ENCODE measurements at places on chromosomes 5 and 9.
A peak's percentile ranks its signal among the peaks of the same experiment; 100 is the strongest.

DNA sequence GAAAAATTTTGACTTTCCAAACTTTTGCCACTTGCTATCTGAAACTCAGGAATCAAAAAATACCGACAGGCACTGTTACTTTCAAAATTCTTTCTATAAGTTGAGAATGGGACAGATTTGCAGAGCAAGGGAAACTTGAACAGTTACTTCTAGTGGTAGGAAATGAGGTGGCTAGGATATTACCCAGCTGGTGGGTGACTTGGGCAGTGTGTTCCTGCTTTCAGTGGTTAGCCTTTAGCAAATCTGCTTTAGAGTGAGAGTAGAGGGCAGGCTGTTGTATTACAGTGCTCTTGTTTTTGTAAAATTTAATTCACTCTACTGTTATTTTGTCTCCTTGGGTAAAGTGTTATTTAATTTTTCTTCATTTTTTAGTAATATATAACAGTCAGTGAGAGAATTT is 40.2 kb upstream of the ROPN1L start:
- no peak for DNase-seq

GRCh38 chr5:117266280-117266679 is 691.7 kb upstream of the SEMA6A start:
- DNase-seq, result no peak

- no peak for DNase-seq
These were observed 152.2 kb downstream of the GABBR2 start for GRCh38 chr9:98556511-98556910.

GRCh38 chr5:83657807-83658525 is 62.7 kb downstream of the HAPLN1 start:
- DNase-seq, result no peak

DNA sequence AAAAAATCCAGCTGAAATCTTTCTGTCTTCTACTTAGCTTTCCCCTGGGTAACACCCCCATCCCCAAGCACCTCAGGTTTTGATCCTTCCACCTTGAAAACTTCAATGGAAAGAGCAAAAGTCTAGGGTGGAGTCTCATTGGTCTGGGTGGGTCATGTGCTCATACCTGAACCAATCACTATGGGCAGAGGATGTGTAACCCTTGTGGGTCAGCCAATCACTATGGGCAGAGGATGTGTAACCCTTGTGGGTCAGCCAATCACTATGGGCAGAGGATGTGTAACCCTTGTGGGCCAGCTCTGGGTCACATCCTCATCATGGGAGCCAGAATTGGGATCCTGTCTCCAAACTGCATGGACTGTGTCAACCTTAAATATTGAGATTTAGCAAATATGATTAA is 18.5 kb downstream of the NAIF1 start:
- no peak for DNase-seq

- DNase-seq, result peak; percentile 25
These were observed 343 bp downstream of the KIAA0825 start for GRCh38 chr5:94618029-94618492.

DNA sequence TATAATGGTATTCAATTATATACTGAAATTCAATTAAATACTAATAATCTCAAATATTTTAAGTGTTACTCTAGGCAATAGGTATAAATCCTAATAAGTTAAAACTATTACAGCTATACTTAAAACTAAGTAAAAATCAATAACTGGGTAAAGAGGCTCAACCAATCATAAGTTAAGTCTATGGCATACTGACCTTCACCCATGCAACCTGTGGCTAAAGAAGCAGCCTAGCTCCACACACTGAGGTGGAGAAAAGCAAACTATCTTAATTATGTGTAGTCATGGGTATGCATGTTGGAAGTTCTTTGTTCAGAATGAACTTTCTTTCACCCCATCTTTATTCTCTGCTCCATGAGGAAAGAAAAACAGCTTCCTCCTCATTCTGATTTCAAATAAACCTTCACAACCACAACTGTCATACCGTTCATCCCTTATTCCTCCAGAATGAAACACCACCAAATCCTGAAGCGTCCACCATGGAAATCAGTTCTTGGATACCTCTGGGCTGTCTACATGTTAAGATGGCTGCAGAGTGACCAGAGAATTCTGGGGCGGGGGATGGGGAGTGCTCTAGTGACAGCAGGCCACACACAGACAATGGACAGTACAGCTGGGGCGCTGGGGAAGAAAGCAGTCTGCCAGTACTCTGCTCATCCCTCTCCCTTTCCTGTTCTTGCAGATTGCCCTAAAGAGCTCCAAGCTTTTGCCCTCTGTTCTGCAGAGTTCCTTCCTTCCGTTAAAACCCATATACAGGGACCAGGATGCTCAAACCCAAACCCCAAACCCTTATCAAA is 62.3 kb downstream of the RIGI start:
- DNase-seq, result no peak

DNA sequence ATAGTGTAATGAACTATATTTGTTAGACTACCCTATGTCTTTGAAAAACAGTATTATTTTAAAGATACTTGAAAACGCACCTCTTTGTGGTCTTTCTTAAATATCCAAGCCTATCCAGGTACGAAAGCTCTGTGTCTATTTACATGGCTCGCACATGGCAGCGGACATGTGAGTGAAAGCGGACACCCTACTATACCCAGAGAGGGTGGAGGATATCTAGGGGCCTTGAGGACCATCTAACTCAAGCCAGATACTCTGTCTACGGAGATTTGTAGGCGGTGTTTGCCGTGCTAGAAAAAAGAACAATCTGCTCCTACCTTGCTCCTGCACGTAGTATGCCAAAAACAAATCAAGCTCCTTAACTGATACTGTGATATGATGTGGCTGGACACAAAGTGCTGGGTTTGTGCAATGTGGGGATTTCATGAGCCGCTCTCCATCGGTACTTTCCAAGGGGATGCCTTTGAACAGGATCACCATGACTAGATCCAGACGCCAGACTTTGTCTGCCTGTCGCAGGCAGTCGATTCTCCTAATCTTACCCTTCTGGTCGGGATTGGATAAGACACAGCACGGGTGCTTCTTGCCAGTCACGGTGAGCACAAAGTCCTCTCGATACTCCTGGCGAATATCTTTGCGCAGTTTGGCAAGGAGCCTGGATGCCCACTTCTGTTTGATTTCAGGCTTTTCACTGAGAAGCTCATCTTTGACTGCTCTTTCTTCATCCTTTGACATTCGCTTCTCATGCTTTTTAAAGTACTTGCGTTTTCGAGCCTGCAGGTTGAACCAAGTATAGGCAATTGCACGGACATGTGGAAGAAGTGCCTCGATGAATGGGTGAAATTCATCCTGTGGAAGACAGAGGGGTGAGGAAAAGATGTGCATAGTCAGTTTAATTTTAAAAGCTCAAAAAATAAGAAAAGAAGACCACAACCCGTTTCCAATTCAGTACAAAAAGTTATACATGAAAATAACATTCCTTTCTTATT is 7.0 kb downstream of the NFIB start:
- no peak for DNase-seq

DNA sequence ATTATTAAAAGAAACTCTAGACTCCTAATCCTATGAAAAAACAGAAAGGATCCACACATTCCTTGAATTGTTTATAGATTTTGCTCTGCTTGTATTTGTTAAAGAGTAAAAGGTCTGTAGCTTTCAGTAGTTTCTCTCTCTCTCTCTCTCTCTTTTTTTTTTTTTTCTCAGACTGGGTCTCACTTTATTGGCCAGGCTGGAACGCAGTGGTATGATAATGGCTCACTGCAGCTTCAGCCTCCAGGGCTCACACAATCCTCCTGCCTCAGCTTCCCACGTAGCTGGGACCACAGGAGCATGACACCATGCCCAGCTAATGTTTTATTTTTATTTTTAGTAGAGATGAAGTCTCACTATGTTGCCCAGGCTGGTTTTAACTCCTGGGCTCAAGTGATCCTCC is 9.3 kb downstream of the UGT3A2 start:
- DNase-seq, result no peak

GRCh38 chr9:26228273-26228672 is 550.0 kb upstream of the TUSC1 start:
- DNase-seq, result no peak

DNA sequence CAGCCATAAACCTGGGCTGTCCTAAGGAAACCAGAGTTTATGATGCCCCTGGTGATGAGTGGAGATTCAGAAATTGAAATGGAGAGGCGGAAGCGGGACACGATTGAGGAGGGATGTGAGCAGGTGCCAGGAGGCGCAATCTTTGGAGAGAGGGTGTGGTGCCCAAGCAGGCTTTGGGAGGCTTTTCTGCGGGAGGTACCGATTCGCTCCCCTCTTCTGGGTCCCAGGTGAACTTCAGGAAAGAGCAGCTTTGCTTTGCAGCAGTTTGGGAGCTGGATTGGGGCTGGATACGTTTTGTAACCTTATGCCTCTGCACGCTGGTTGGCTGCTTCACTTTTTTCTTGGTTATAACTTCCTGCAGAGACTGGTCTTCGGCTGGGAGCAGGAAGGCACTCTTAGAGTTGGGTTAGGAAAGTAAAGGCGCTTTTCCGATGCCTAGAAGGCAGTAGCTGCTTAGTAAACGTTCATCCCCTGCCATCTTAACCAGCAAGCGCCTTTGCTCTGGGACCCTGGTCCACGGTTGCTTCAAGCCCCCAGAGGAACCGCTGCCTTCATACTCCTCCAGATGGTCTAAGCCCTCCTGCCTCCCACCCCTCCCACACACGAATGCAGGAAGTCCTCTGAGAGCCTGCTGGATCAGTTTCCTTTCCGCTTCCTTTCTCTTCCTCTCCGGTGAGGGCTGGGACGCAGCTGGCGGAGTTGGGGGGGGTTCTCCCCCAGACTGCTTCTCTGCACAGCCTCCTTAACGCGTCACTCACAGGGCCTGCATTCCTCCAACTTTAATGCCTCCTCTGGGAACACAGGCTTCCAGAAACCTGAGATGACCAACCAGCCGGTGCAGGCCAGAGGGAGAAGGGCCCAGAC is 15.2 kb upstream of the NEK6 start:
- no peak for DNase-seq

DNA sequence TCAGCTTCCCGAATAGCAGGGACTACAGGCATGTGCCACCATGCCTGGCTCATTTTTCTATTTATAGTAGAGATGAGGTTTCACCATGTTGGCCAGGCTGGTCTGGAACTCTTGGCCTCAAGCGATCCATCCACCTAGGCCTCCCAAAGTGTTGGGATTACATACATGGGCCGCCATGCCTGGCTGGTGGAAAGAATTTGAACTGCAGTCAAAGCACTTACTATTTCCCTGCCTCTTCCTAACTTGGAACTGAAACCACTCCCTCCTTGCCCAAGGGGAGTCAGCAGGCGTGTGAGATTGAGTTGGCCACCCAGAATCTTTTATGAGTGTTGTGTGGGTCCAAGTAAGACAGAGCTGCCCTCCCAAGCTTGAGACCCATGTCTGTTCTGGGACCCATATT is 86.1 kb upstream of the PTPN3 start:
- no peak for DNase-seq

GRCh38 chr5:68365889-68366288 is 150.3 kb downstream of the PIK3R1 start:
- DNase-seq, result no peak

DNA sequence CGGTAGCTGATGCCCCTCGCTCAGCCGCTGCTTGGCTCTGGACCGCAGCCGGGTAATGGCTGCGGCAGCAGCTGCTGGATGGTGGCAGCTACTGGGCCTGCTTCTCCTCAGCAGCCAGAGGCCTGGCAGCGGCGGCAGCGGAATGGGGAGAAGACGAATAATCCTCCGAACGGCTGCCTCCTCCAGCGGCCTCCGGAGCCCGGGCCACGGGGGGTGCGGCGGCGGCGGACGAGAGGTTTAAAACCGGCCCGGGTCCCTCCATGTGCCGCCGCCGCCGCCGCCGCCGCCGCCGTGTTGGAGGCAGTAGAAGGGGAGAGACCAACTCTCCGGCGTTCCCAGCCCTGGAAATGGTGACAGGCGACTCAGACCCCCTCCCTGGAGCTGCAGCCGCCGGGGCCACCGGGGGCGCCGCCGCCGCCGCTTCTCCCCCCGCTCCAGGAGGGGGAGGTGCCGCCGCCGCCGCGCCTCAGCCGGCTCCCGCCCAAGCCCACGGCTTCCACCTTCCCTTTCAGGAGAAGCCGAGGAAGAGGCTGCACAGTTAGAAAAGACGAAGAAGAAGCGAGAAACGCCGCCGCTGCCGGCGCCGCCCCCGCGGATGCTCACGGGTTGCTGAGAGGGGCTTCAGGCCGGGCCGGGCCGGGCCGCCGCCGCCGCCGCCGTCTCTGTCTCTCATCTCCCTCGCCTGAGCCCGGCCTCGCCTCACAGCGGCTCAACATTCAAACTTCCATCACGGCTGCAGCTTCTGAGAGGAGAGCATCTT is 118.4 kb upstream of the PRSS3 start:
- no peak for DNase-seq

GRCh38 chr9:133715866-133716563 is 22.1 kb downstream of the SARDH start:
- no peak for DNase-seq

DNA sequence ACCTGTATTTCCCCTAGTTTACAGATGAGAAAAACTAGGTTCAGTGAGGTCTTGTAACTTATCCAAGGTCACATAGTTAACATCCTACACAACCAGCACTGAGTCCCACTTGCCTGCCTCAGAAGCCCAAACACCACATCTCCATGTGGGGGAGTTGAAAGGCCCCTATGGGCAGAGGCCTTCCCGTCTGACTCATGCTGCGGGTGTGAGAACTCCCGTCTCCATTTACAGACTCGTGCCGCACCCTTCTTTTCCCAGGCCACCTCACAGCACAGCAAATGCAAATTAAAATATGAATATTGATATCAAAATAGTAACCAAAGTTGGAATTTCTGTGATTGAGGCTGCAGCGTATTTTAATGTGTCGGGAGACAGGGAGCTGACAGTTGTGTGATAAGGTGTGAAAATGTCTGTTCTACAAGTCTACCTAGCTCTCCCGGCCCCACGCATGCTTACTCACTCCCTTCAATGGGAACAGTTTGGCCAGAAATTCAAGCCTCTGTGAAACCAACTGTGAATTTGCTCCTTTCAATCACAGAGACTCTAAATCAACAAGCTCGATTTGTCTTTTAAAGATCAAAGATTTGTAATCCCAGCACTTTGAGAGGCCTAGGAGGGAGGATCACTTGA is 90.1 kb downstream of the CRB2 start:
- no peak for DNase-seq

GRCh38 chr5:57664700-57665099 is 182.1 kb upstream of the ACTBL2 start:
- DNase-seq, result no peak

GRCh38 chr5:33400675-33401074 is 40.1 kb upstream of the TARS1 start:
- no peak for DNase-seq

DNA sequence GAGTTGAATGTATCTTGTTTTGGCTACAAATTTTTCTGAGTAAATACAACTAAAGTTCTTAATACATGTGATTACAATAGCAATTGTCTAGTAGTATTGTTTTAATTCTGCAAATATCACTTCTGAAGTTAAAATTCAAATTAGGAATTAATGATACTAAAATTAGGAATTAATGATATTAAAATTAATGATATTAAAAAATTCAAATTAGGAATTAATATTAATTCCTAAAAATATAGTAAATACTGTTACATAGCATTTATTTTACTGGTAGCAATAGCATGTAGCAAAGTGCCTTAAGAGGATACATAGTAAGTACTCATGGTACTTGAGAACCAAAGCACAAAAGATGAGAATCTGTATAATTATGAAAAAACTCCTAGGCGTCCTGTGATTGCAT is 136.2 kb downstream of the DMXL1 start:
- no peak for DNase-seq

- DNase-seq, result no peak
These were observed 103.5 kb downstream of the ANGPTL2 start for GRCh38 chr9:127018935-127019334.

Data from CD4-positive, alpha-beta T cell treated with Interleukin-15 for 4 hours (primary cell).